ENCODE measurements at places on chromosomes 1 and 21.

GRCh38 chr1:35434703-35435102 is 122.5 kb downstream of the KIAA0319L start:
- no peak for DNase-seq

GRCh38 chr1:232105561-232105960 is 479.0 kb downstream of the DISC1 start:
- no peak for DNase-seq

GRCh38 chr21:45517249-45518065 is 24.8 kb downstream of the SLC19A1 start:
- peak; percentile 33 for DNase-seq

DNA sequence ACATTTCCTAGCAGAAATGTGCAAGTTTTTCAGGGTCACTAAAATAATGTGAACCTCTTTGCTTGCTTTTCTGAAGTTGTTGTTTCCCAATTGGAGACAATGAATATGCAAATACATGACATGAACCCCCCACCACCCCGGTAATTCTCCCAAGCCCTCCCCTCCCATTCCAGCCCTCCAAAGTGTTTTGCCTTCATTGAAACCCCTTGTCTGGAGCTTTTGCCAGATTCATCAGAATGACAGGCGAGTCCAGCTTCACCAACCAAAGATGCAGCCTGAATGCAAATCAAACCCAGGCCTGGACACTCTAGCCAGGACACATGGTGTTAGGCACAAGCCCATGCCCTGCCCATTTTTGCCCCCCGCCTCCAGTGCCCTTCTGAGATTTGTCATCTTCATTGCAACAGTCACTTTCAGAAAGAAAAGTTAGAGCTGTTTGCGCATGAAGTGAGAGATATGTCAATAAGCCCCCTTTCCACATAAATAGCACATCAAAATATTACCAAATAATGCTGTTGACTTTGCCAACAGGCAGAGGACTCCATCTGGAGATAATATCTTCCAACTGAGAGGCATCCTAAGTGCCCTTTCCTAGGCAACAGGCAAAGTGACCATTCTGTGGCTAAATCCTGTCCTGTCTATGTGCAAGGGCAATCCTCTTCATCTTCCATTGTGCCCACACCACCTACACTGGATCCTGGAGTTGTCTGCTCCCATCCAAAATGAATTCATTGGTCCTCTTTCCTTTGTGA is 145.6 kb upstream of the NFIA start:
- no peak for DNase-seq

DNA sequence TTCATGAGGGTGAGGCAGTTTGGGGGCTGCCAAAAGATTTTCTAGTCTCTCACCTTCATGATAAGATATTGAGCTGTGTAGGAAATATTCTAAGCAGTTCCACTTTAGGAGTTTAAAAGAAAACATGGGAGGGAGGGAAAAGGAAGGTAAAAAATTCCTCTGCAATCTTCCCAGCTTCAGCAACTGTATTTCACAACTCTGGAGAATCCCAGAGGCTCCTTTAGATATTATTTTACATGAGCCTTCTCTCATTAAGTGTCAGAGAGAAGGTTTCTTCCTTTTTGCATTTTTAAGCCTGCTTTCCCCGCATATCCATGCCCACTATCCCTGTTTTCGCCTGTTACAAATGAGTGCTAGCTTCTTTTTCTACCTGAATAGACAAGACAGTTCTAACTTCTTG is 289.4 kb downstream of the CHRM3 start:
- peak; percentile 46 for DNase-seq

- no peak for DNase-seq
Measured at GRCh38 chr1:45635211-45635610, 11.4 kb upstream of the CCDC17 start.

- DNase-seq: no peak
Measured at GRCh38 chr1:92843429-92844352, 11.9 kb downstream of the RPL5 start.

DNA sequence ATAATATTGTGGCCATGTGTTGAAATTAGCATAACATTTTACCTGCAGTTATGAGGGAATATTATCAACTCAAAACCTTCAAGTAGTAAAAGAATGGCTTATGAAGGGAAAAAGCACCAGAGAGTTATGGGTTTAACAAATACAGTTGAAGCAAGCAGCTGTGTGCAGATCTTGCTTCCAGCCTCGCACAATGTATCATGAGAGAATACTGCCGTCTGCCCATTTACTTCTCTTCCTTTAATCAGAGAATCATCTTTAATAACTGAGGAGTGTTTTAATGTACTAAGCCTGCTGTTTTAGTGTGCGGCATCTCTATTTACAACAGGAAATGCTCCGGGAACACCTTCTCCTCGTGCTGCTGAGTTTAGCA is 120.9 kb downstream of the ATG4C start:
- DNase-seq: no peak
